ENCODE measurements at places on chromosomes 6 and 20.

- no peak for DNase-seq
Measured at GRCh38 chr6:72788188-72788587, 166.3 kb downstream of the KCNQ5 start.

GRCh38 chr6:130969791-130970491 lies 93.1 kb downstream of the EPB41L2 start:
- DNase-seq, result no peak

- DNase-seq, result no peak
Measured at GRCh38 chr20:15742087-15742486, 831.2 kb downstream of the KIF16B start.

- no peak for DNase-seq
Measured at GRCh38 chr6:33967265-33967767, 163.5 kb upstream of the MLN start.

- DNase-seq, result no peak
Measured at GRCh38 chr6:155762649-155763048, 307.0 kb upstream of the NOX3 start.

- DNase-seq, result no peak
Measured at GRCh38 chr6:79864001-79864400, 83.4 kb downstream of the ELOVL4 start.

- peak; percentile 15 for DNase-seq
Measured at GRCh38 chr6:15522427-15522826, 140.4 kb downstream of the DTNBP1 start.

GRCh38 chr6:131073577-131073976 lies 10.5 kb upstream of the EPB41L2 start:
- no peak for DNase-seq

- no peak for DNase-seq
Measured at GRCh38 chr6:72446430-72446829, 175.4 kb upstream of the KCNQ5 start.

GRCh38 chr20:63232235-63233060 lies 3.3 kb upstream of the BIRC7 start:
- no peak for DNase-seq

- no peak for DNase-seq
Measured at GRCh38 chr6:95501032-95501904, 76.1 kb upstream of the MANEA start.

DNA sequence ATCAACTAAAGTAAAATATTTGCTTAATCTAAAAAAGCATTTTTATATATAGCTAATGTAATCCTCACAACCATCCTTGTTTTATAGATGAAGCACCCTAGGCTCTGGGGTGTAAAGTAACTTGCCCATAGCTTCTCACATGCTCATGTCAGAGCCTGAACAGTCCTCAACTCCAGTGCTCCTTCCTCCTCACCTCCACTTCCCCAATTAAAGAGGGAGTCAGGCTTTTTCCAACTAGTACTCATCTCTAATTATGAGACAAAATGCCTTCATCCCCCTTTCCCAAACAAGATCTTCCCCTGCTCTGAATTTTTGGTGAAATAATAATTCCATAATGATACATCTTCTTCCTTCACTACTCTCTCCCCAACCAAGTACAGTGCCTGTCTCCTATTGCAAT lies 290.8 kb upstream of the PRDM1 start:
- DNase-seq, result peak; percentile 37

GRCh38 chr20:35187584-35188190 lies 15.8 kb downstream of the PROCR start:
- no peak for DNase-seq

DNA sequence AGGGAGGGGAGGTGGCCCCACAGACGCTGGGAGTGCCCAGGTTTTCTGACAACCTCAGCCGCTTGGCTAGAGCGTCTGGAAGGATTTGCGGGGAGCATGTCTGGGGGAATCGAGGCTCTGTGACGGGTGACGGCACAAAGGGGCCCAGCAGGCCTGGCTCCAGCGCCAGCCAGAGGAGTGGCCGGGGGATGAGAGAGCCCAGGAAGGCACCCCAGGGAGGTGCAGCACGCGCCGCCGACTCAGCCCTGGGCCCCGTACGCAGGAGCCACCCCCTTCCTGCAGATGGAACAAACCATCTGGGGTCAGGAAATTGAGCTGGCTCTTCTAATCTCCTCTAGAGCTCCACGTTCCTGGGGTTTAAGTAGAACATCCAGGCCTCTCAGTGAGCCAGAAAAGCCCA lies 5.9 kb upstream of the SLCO4A1 start:
- DNase-seq, result no peak

DNA sequence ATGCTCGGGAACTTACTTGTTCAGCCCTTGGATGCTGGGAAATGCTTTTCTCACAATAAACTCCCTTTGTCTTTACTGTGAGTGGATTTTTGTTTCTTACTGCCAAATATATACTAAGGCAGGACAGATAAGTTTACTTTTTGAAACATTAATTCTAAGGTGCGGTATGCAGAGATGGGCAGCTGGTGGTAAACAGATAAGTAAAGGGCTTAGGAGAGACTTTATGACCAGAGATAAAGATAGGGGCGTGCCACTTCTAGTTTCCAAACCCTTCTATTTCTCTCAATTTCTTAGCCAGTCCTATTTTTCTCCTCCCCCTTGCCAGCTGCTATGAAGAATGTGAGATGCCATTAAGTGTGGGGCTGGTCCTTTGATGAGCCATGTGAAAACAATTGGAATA lies 16.3 kb downstream of the SAMD3 start:
- no peak for DNase-seq

DNA sequence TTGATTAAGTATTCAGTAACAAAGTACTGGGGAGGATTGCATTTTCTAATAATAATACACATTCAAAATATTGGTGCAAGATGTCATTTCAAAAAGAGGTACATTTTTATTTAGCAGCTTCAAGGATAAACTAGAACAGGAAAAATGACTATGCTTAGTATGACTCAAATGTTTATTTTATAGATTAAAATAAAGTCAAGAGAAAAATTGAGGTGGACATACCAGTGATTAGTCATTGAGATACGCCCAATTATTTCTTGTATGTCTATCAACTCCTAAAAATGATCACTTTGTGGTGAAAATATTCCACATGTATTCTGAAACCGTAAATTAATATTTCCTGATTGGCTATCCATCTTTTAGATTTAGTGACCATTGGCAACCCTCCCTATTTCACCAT lies 96.7 kb downstream of the PHF3 start:
- no peak for DNase-seq

DNA sequence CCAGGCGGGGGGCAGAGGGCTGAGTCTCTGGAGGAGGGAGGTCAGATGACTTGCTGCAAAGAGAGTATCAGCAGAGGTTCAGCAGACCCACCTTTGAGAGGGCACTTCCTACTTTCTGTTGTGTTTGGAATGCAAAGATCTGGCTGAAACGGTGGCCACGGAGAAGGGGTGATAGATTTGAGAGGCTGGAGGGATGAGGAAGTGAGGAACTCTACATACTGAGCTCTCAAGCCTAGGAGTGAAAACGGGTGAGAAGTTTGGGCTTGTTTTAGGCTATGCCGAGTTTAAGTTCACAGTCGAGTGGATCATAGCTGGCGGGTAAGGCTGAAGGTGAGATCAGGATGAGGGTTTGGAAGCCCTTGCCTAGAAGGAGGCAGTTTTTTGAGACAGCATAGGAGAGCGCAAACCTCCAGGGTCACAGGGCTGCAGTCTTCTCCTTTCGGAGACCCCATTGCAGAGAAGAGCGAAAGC lies 477 bp upstream of the ITPA start:
- DNase-seq, result peak; percentile 23
